ENCODE measurements at places on chromosomes 13 and 19. TPM values are rescaled to one million over a fixed set of nuclear protein-coding genes. Genes with fewer than 3 reads are reported as not detected.

The ZNF582 gene
- total RNA-seq = 0.80 TPM

The GFY gene
- total RNA-seq = not detected

The KLK15 gene
- total RNA-seq = not detected

The CYP4F11 gene
- total RNA-seq = 93.9 TPM

The GPR4 gene
- 1.2 TPM for total RNA-seq

The TGFBR3L gene
- total RNA-seq = 0.79 TPM

The LHB gene
- not detected for total RNA-seq

The ZNF471 gene
- 3.6 TPM for total RNA-seq

The ASF1B gene
- total RNA-seq = 0.64 TPM
